ENCODE measurements at places on chromosomes 7 and 10.

GRCh38 chr10:86269332-86269731 is 97.3 kb downstream of the GRID1 start:
- no peak for DNase-seq

DNA sequence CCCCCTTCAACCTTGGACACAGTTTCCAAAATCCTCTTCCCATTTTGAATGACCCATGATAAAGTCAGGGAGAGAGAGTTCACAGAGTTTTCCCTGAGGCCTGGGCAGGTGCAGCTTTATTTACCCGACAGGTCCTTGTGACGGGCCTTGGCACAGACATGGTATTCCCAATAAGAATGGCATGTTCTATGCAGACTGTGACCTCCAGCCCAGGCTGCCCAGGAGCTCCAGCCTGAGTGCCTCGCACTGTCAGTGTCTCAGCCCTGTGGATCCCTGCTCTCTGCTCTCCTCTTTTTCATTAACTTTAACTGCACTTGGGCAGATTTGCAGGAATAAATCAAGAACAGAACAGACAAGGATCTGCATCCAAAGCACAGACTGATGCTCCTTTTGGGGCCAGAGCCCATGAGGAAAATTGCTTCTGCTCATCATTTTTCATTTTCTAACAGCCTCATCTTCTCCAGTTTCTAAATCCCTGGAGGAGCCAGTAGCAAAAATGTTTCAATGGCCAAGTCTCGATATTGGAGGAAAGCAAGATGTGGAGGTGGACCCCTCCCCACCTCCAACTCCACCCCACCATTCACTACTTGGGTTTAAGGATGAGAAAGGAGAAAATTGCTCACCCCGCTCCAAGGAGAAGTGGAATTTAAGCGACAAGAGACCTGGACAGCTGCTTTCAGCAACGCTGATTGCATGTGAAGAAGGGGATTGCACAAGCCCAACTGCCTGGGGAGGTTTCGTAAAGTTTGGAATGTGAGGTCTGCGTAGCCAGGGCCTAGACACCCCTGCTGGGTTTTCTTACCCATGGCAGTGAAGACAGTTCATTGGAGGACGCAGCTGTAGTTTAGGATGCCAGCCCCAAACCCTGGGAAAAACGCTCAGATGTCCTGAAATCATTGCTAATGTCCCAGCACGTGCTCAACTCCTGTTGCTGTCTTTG is 225.9 kb downstream of the WDR11 start:
- DNase-seq: no peak

DNA sequence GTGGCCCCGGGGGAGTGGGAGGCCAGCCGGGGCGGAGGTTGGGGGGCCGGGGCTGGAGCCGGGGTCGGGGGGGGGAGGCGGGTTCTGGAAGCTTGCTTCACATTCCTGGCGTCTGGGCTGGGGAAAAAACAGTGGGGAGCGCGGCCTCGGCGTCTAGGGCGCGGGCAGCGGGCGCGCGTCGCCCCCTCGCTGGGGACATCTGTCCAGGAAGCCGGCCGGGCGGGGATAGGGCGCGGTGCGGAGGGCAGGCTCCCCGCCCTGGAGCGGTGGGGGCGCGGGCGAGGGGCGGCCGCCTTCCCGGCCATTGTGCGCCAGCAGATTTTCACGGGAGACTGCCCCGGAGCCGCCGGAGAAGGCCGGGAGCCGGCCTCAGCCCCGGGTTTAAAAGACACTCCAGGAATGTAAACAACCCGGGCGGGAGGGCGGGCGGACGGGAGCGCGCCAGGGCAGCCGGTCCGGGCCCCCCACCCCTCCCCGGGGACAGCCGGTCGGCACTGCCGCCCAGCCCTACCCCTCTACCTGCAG is 1.4 kb downstream of the ZMIZ1 start:
- DNase-seq: peak; percentile 46

DNA sequence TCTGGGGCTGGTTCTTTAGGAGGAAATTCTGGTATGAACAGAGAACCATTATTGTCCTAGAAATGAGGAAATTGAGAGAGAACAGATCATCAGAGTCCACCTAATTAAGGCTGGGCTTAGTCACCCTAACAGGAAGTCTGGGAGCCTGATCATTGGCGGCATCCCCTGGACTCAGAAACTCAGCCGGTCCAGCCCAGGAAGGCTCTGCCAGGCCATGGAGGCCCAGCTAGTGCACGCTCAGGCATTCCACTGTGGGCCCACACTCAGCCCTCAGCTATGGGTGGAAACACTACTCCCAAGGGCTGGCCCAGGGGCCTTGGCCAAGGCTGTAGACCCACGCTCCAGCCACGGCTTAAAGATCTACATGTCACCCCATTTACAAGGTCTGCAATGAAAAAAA is 109.2 kb downstream of the PTPN20 start:
- no peak for DNase-seq

- no peak for DNase-seq
These were observed 315.1 kb downstream of the NEBL start for GRCh38 chr10:20582041-20582440.

- DNase-seq: peak; percentile 59
These were observed 297.3 kb upstream of the LYZL1 start for GRCh38 chr10:28991333-28992270.

DNA sequence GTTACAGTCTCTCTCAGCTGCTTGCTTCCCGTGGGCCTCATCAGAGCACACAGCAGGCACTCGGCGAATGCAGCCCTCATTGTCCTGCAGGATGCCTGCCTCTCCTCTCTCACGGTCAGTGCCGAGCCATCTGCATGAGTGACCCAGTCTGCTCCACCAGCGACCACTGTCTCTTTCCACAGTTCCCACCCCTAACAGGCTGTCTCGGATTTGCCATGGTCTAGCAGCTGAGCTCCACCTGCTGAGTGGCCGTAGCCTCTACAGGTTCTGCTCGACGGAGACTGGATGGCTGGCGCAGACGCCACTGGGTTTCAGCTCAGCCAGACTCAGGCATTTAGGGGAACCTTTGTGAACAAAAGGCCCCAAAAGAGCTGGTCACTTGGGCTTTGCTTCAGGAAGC is 209.4 kb upstream of the FOXK1 start:
- peak; percentile 52 for DNase-seq

GRCh38 chr10:30190577-30191552 is 131.5 kb upstream of the JCAD start:
- no peak for DNase-seq

- peak; percentile 14 for DNase-seq
These were observed 31.6 kb downstream of the IKZF1 start for GRCh38 chr7:50335795-50336754.

- no peak for DNase-seq
These were observed 25.6 kb downstream of the KIFBP start for GRCh38 chr10:69014171-69014570.

DNA sequence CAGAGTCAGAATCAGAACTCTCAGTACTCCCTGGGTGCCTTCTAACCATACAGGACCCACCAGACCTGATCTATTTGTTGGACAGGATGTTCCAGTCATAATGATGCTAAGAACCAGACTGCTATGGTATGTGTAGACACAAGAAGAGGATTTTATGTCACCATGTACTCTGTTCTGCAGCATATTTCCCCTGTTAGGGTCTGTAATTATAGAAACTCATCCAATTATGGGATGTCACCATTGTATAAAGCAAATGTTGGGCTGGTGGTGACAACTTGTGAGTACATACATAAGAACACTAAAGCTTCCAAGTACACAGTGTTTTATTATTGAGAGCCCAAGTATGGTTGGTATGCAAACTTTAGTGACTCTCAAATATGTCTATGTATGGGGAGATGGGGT is 67.1 kb upstream of the AGBL3 start:
- DNase-seq: no peak

DNA sequence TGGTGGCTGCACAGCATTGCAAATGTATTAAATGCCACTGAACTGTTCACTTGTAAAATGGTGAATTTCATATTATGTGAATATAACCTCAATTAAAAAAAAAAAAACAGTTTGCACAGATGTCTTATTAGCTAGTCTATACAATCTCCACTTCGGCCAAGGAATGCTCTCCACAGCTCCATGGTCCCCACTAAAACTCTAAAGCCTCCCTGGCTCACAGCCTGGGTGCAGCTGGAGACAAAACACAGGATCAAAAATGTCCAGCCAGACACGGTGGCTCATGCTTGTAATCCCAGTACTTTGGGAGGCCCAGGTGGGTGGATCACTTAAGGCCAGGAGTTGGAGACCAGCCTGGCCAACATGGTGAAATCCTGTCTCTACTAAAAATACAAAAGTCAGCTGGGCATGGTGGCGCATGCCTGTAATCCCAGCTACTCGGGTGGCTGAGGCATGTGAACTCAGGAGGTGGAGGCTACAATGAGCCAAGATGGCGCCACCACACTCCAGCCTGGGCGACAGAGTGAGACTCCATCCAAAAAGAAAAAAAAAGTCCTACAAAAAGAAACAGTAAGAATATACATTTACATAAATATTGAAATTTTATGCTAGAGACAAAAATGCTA is 66.0 kb downstream of the SRPK2 start:
- no peak for DNase-seq

GRCh38 chr10:24744946-24745345 is 21.3 kb upstream of the ARHGAP21 start:
- no peak for DNase-seq
